ENCODE measurements at places on chromosomes 5 and 9.

DNA sequence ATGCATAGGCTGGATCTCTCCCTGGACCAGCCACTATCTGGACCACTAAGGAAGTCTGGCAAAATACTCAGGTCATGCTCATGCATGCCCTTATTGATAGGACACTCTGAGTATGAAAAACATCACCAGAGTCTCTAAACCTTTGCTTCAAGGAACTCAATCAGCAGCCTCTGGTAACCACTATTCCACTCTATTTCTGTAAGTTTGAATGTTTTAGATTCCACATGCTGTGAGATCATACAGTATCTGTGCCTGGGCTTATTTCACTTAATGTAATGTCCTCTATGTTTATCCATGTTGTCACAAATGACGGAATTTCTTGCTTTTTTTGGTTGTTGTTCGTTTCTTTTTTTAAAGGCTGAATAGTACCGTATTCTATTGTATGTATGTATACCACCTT is 68.3 kb downstream of the TARS1 start:
- DNase-seq = no peak

GRCh38 chr5:16578474-16578883 is 38.3 kb downstream of the RETREG1 start:
- no peak for DNase-seq

DNA sequence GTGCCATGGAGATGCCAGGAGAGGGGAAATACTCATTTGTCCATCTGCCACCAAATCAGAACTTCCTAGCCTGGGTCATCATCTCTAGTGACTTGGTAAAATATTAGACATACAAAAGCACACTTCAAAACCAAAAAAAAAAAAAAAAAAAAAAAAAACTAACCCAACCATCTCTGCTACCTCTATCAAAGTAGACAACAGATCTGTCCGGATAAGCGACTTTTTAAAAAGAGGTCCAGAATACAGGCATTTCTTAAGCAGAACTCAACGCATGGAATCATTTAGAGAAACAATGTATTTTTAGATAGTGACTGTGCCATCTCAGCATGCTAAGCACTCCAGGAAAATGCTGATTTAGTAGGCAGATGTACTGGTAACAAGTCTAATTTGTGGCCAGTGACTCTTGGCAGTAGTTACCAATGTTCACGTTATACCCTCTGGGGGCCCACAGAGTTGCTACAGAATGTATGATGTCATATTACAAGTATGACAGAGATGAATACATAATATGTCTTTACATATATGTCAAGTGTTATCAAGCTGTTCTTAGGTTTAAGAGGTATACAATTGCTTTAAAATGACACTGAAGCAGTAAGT is 107.8 kb downstream of the SMIM23 start:
- DNase-seq = no peak

- DNase-seq = no peak
Observed at GRCh38 chr5:171272996-171273970, 35.8 kb upstream of the TLX3 start.

DNA sequence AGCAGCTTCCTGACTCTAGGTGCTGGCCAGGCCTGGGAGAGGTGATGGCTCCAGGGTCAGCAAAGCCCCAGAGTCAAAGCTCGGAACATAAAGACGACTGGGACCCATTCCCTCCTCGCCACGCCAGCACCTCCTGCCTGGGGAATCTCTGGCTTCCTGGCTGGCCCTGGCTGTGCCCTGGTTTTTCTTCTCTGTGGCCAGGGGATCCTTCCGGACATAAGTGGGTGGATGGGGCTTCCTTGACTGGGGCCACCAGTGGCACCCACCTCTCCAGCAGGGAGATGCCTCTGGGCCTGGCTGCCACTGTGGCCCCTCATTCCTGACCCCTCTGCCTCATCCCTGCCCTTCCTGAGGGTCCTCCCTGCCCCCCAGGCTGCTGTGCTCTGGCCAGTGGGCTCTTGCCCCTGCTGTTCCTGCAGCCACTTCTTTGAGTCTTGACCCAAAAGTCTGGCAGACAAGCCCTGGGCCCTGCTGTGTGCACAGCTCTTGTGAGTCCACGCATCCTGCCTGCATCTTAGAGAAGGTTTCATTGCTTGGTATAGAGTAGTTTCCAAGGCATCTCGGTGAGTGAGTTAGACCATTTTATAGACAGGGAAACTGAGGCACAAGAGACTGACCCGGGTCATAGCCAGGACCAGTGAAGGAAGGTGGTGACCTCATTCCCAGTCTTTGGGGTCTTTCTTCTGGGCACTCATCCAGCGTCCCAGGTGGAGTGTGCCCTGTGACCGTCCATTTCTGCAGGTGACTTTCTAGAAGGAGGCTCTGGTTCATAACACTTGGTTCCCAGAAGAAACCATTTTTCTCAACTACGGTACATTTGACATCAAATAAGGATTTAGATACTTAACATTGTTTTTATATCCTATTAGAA is 17.3 kb upstream of the LPCAT1 start:
- no peak for DNase-seq

DNA sequence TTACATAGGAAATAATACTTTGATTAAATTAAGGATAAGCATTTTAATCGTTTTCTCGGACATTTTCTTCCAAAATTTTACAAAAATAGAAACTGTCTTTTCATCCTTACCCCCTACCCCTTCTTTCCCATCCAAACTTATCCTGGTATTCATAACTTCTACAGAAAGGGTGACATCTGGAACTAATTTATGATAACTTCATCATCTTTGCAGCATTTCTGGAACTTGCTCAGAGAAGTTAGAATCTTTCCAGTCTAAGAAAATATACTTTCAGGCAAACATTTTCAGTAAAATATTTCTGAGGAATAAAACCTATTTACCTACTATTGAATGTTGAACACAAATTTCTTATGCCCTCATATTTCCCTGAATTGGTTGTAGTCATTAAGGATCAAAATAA is 309.0 kb downstream of the MAN2A1 start:
- no peak for DNase-seq

GRCh38 chr5:169777159-169777558 is 140.1 kb downstream of the DOCK2 start:
- no peak for DNase-seq

- DNase-seq = peak; percentile 24
Observed at GRCh38 chr9:79687131-79687447, 115.3 kb downstream of the TLE4 start.

- DNase-seq = no peak
Observed at GRCh38 chr5:154269414-154269813, 78.9 kb downstream of the GALNT10 start.

GRCh38 chr9:88810826-88811225 is 180.4 kb upstream of the S1PR3 start:
- no peak for DNase-seq

GRCh38 chr9:113164536-113165300 is 13.9 kb downstream of the SLC31A2 start:
- no peak for DNase-seq

- no peak for DNase-seq
Observed at GRCh38 chr5:13739479-13739878, 205.0 kb downstream of the DNAH5 start.

GRCh38 chr5:77379558-77380061 is 112.5 kb downstream of the WDR41 start:
- peak; percentile 15 for DNase-seq

- no peak for DNase-seq
Observed at GRCh38 chr9:37430841-37431597, 8.5 kb downstream of the GRHPR start.

DNA sequence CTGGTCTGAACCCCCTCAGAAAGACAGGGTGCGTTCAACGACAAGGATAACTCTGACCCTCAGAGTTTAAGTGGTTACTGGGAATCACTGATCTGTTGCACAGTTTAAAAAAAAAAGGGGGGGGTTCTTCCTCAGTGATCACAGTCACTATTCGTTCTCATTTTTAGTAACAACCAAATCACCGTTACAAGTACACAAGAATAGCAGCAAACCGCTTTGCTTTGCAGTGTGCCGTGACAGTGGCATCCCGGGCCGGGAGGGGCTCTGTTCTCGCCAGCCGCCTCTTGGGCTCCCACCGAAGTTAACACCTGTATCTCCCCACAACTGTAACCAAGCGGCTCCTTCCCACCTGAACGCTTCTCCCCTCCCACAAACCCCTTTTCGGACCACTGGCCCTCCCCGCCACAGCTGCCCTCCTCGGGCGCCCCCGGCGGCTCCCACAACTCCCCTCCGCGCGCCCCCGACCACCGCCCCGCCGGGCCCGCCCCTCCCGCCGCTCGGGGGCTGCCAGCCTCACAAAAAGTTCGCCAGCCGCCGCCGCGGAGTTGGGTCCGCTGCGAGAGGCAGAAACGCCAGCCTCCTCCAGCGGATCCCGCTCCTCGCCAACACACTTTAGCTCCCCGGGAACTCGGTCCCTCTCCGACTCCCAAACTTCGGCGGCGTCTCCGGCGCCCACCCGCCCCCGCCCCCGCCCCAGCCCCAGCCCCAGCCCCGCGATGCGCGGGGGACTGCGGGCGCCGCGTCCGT is 1.2 kb downstream of the SSBP2 start:
- no peak for DNase-seq
